Stomach (tissue), 19 donors: ENCODE measurements at places on chromosomes 1 and 21.

DNA sequence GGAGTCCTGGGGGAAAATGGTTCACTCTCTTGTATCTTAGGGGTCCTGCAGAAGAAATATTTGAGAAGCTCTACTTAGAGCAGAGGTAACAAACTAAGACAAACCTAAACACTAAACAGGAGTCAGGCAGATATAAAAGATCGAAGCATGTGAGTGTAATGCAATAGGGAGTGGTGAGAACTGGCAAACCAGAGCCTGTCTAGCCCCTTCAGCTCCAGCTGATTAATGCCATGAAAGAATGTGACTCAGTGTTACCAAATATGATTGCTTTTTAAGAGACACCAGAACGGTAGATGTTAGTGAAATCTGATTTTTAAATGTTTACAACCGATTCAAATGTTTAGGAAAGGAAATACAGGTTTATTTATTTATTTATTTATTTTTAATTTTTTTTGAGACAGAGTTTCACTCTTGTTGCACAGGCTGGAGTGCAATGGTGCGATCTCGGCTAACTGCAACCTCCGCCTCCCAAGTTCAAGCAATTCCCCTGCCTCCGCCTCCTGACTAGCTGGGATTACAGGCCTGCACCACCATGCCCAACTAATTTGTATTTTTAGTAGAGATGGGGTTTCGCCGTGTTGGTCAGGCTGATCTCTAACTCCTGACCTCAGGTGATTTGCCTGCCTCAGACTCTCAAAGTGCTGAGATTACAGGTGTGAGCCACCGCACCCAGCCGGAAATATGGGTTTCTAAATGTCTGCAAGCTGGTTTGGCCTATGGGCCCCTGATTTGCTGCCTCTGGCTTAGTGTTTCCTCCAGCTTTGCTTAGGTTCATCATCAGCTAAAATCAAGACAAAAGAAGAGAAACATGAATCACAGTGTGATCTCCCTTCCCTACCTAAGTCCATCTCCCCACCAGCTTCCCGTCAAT, 12.2 kb downstream of the TXNIP start:
- peak; percentile 14 for DNase-seq

- DNase-seq = no peak
Observed at GRCh38 chr1:35173491-35173890, 19.5 kb downstream of the SFPQ start.

DNA sequence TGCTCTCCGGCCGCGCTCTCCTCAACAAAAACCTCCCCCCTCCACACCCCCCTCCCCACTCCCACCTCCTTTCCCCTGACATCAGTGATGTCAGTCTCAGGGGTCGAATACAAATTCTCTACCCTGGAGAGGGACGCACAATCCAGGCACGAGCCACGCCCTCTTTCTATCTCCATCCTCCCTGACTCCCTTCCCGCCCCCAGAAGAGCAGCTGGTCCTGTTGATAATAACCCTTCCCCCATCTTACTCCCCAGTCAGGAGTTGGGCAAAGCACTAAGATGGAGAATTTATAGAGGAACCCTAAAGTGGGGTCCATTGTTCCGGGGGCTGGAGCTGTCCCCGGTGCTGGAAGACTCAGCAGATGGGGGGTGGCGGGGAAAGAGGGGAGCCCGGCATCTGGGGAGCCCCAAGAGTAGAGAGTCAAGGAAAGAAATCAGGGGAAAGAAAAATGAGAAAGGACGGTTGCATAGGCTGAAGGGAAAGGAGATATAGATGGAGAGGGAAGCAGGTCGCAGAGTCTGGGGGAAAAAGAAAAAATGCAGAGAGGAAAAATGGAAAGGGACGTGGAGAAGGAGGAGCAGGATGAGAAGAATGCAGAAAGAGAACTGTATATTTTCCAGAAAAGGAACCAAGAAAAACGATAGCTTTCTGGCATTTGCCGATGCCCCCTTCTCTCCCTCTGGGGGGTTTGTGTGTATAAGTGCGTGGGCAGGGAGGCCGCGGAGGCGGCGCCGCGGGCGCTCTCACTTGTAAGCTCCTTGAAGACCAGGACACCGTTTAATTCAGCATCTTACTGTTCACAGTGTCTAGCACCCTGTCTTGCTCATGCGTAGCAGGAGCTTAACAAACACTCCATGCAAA, at the start of gene CELF3:
Gene CELF3, minus strand, starts transcription at position 33 of the 861 bp plus-strand sequence. CDS start 783 bp downstream, outside the sequence.
- DNase-seq = no peak

DNA sequence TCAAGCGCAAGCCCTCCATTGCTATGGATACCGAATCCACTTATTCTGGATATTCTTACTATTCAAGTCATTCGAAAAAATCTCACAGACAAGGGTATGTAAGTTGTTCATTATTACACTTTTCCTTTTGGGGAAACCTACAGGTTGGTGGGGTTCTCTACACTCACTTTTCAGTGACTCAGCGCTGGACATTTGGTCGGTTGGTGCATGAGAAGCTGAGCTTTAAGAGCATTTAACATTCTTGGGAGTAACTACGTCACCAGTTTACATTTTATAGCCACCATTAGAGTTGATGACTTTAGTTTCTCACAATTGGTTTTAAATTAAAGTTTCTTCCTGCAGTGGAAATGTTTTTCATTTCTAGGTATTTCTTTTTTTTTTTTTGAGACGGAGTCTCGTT, 9.6 kb downstream of the VANGL1 start:
- DNase-seq = no peak

GRCh38 chr1:65049941-65050713, 83.8 kb upstream of the JAK1 start:
- no peak for DNase-seq

- DNase-seq = peak; percentile 59
Observed at GRCh38 chr1:37691497-37692077, 729 bp upstream of the CDCA8 start.

- DNase-seq = peak; percentile 44
Observed at GRCh38 chr1:246703581-246703980, 20.6 kb upstream of the SCCPDH start.

- no peak for DNase-seq
Observed at GRCh38 chr1:7838714-7839113, 14.2 kb downstream of the UTS2 start.

DNA sequence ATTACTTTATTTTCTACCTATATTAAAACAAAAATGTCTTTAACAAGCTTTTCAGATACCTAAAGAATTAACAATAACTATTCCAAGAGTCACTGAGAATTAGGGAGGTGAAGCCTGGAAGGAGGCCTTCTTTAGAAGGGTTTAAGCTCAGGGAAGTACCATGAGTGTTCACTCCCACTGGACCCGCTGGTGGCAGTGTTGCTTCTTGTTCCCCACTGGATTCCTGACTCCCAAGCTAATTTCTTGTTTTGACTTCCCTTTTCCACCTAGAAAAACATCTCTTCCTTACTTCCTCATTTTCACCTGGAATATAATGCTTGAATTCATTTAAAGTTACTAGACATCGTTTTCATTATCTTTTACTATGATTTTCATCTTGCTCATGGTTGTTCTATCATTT, 264.2 kb downstream of the HMCN1 start:
- no peak for DNase-seq

GRCh38 chr1:31568895-31569595, 7.3 kb upstream of the TINAGL1 start:
- no peak for DNase-seq

DNA sequence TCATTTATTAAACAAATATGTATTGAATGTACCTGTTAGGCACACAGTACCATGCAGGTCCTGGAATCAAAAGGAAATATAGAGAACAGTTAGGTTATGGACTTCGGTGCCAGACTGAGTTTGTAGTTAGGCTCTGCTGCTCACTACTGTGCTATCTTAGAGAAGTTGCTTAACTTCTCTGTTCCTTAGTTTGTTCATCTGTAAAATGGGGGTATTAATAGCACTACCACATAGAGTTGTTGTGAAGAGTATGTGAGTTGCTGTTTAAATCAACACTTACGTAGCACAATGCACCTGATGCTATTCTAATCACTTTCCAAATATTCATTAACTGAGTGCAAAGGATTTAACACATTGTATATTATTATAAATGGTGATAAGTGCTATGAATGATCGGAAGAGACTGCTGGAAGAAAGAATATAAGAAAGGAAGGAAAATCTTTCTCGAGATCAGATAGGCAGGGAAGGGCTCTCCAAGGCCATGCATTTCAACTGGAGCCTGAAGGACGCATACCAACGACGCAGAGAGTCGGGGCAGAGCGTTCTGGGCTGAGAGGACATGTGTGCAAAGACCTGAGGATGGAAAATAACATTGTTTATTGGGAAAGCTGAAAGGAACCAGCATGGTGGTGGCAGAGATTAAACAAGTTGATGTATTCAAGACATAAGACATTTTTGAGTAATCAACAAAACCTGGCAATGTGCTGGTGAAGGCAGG, 3.5 kb upstream of the AKNAD1 start:
- no peak for DNase-seq

- no peak for DNase-seq
Observed at GRCh38 chr1:153586347-153586746, 20.7 kb upstream of the S100A2 start.

GRCh38 chr1:105641407-105641806, 1415.1 kb upstream of the PRMT6 start:
- DNase-seq = no peak

GRCh38 chr1:186793582-186793927, 35.2 kb upstream of the PLA2G4A start:
- DNase-seq = no peak

DNA sequence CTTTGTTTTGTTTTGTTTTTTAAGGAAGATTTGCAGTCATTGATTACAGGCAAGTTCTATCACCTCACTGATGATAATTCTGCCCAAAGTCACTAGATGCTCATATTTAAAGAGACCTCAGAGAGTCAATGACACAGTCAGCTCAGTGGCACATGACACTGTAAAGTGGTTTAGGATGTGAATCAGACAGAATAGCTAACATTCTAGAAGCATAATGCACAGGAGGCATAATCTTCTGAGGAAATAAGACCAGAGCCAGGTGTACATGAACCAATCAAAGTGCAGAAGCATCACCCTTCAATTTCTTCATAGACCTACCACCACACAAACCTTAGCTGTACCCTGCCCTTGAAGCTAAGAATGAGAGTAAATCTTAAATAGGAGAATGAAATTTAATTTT, 268.5 kb downstream of the BRINP2 start:
- DNase-seq = no peak
